Stimulated activated CD4-positive, alpha-beta T cell treated with anti-CD3 and anti-CD28 coated beads, Interleukin-15, amount 100 ng/mL, for 24 hours (primary cell): ENCODE measurements at places on chromosomes 2 and 18.

DNA sequence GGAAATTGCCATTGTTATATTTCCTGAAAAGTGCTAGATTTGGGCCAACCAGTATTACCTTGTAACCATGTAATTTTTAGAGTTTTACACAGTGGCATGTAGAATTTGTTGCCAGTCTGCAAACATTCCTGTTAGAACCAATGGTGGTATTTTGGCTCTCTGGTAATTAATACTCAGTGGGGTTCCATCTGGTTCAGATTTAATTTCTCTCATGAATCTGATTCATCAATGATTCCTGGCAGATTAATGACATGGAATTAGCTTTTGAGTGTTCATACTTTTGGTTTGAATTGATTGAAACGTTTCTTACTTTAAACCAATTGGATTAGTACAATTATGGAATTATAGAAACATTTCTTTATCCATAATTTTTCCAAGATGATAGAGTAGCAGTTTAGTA is 93.2 kb downstream of the MC4R start:
- DNase-seq: no peak

DNA sequence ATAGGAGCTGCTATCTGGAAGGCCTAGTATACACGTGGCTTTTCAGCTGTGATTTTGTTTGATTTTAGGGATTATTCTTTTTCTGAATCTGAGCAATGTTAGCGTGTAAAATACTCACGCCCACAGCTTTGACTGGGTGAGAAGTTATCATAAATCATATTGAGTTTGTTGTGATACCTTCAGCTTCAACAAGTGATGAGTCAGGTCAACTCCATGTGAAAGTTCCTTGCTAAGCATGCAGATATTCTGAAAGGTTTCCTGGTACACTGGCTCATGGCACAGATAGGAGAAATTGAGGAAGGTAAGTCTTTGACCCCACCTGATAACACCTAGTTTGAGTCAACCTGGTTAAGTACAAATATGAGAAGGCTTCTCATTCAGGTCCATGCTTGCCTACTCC is at the start of gene GKN1:
GKN1 (plus strand) TSS at position 386 of the 400 bp plus-strand sequence. CDS start 42 bp downstream, outside the sequence.
- no peak for DNase-seq

- no peak for DNase-seq
Observed at GRCh38 chr2:71721669-71722068, 268.3 kb downstream of the DYSF start.

- DNase-seq: no peak
Observed at GRCh38 chr2:98242003-98242402, 104.3 kb upstream of the CNGA3 start.

- no peak for DNase-seq
Observed at GRCh38 chr18:74175658-74176057, 27.3 kb downstream of the TIMM21 start.

GRCh38 chr2:65955259-65955658 is 479.7 kb upstream of the MEIS1 start:
- no peak for DNase-seq

DNA sequence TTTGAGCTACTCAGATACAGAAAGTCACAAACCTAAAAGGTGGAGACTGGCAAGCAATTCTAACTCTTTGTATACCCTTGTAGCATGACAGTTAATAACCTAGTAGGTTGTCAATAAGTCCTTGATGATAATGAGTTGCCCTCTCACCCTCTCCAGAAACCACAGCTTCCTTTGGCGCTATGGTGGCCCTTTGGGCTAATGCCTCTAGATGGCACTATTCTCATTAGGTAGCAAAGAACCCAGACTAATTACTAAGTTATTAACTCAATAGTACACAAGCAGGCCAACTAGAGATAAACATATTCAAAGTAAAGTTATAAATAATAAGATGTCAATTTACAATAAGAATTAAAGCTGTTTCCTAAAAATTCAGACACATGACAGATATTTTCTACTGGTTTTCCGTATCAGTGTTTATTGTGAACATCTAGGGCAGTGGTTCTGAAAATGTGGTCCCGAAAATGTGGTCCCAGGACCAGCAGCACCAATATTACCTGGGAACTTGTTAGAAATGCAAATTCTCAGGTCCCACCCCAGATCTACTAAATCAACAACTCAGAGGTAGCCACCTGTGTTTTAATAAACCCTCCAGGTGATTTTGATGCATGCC is 41.1 kb downstream of the LDAH start:
- DNase-seq: peak; percentile 15

- DNase-seq: no peak
Observed at GRCh38 chr2:43086451-43087221, 139.8 kb downstream of the ZFP36L2 start.

- DNase-seq: no peak
Observed at GRCh38 chr18:34321066-34321465, 96.4 kb upstream of the NOL4 start.

DNA sequence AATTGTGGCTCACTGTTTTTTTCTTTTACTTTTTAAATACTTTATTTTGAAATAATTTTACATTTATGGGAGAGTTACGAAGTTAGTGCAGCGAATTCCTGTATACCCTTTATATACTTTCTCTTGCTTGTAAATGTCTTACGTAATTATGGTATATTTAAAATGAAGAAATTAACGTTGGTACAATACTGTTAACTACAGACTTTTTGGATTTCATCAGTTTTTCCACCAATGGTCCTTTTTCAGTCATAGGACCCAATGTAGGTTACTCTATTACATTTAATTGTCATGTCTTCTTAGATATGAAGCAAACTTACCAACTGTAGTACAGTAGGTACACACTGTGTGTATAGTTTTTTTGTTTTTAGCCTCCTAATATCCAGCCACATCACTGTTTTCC is 76.3 kb downstream of the BOLA3 start:
- no peak for DNase-seq

GRCh38 chr18:74356959-74357358 is 41.3 kb downstream of the C18orf63 start:
- no peak for DNase-seq

DNA sequence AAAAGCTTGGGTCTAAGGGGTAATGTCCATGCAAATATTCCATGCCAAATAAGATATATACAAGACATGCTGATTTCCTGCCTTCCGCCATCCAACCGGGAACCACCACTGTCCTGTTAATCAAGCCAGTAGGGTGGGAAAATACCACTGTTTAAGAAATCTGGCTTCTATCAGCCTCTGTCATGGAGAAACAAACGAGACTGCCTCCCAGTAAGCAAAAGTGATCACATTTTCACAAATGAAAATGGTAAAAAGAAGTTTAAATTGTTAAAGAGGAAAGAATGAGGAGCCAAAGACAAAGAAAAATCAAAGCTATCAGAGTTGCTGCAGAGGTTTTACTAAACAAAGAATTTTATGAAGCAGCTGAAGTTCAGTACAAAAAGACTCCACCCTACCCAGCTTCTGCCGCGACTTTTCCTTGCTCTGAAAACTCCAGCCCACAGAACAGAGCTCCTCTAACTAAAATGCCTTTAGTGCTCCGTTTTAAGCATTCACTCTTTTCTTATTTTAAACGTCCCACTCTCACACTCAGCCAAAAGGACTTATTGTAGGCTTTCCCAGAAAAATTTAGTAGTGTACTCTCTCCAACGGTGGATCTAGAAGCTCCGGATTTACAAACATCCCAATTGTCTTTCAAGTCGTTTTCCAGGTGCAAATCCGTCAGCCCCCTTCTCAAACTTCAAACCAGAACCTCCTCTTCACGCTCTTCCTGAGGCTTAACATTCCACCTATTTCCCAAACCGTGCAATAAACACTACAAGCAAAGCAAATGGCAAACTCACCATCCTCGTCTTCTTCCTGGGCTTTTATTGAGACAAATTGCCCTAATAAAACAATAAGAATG is 613 bp downstream of the COL5A2 start:
- no peak for DNase-seq

DNA sequence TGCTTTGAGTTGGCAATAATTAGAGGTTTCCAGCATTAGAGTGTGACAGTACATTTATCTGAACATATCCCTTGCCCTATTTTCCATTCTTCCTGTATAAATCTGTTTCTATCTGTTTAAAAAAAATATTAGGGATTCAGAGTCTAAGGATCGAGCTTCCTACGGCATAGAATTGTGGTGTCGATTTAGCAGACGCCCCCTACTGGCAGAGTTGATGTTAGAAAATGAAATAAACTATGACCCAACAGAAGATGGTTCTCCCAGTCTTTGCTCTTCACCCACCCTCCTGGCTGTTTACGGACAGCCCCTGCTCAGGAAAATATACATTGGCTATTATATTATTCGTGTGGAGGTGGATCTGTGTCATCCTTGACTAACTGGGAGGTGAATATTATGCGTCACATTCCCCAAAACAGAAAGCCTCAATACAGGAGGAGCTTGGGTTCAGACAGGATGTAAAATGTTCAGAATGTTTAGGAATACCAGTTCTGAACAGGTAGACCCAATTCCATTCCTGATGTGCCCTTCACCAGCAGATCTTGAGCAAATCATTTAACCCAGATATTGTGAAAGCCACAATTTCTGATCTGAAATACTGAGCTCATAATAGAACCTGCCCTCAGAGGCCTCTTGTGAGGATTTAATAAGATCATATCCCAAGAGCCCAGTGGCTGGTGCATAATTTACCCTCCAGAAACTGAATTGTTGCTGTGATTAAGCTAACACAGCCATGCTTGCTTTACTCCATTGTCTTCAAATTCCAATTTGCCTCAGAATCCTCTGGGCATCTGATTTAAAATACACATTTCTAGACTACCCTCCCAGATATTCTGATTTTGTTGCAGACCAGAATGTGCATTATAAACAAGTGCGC is 10.8 kb upstream of the ERMN start:
- DNase-seq: peak; percentile 60

- DNase-seq: no peak
Observed at GRCh38 chr2:65027616-65028244, 28.5 kb upstream of the CEP68 start.

GRCh38 chr2:120828066-120828465 is 92.4 kb downstream of the GLI2 start:
- no peak for DNase-seq

DNA sequence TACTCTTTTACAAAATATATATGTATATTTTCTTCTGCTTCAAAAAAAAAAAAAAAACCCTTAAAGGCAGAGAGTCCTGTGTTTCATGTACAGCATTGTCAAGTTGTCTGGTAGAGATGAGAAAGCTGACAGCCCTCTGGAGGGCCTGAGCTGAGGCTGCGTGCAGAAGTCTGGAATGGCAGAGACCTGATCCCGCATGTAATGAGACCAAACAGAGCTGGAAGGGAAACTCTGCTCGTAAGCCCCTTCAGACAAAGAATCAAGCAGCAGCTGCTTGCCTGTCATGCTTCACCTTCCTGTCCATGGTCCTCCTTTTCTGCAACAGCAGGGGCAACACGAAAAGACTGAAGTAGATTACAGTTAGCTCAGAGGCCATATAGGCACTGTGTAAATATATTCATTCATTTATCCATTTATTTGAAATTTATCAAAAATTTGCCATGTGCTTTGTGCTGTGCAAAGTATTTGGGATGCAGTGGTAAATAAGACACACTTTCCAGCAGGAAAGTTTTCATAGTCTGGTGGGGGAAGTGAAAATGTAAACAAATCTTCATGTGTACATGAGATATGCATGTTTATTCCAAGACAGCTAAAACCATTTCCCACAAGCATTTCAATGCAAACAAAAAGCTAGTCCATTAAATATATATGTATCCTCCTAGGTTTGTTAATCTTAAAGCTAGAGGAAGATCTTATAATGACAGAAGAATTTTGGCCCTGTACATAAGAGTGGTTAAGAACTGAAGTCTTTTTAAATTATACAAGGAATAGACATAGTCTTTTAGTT is 912.7 kb downstream of the CPS1 start:
- no peak for DNase-seq

GRCh38 chr2:78023356-78023755 is 501.2 kb upstream of the LRRTM4 start:
- DNase-seq: no peak

GRCh38 chr2:33038230-33038629 is 91.5 kb downstream of the LTBP1 start:
- no peak for DNase-seq

GRCh38 chr2:142849820-142850219 is 27.6 kb upstream of the KYNU start:
- no peak for DNase-seq

- DNase-seq: peak; percentile 44
Observed at GRCh38 chr2:166375736-166376487, at the start of gene SCN9A. Gene SCN9A (minus strand): TSS chr2:166375944. CDS start chr2:166311756, 64,188 bp downstream.

GRCh38 chr2:160228141-160228917 is 28.3 kb upstream of the ITGB6 start:
- DNase-seq: no peak

DNA sequence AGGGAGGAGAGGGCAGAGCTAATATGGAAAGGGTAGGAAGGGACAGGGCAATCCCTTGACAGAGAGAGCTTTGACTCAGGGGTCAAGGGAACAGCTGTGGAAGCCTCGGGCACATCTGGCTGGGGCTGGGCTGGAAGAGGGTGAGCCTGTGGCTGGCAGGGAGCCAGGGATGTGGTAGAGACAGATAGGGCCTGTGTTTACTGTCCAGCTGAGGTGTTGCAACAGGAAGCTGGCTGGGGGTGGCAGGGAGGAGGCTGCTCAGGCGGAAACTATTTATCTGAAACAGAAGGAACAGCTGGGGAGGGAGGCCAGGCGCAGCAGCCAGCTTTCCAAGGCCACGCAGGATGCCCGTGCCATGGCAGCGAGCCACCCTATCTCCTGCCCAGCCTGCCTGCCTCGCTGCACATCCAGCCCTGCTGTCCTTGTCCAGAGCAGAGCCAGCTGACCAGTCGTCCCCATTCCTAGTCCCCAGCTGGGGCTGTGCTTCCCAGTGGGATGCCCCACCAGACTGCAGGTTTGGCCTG is 264.7 kb downstream of the CYP26B1 start:
- DNase-seq: no peak

DNA sequence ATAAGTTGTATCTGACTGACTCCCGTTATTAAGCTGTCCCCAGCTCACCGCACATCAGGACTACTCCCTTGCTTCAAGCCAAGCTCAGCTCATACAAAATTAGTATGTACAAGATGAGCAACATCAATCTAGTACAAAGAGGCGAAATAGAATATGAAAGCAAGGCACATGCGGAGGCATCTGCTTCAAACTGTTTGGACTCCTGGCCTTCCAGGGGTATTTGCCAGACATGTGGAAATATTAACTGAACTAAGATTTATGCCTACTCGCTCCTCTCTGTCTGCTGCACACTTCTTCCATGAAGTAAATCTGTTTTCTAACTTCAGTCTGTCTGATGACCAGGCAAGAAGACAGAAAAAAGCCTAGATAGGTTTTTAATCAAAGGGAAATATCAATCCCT is 499.8 kb downstream of the PID1 start:
- DNase-seq: no peak

DNA sequence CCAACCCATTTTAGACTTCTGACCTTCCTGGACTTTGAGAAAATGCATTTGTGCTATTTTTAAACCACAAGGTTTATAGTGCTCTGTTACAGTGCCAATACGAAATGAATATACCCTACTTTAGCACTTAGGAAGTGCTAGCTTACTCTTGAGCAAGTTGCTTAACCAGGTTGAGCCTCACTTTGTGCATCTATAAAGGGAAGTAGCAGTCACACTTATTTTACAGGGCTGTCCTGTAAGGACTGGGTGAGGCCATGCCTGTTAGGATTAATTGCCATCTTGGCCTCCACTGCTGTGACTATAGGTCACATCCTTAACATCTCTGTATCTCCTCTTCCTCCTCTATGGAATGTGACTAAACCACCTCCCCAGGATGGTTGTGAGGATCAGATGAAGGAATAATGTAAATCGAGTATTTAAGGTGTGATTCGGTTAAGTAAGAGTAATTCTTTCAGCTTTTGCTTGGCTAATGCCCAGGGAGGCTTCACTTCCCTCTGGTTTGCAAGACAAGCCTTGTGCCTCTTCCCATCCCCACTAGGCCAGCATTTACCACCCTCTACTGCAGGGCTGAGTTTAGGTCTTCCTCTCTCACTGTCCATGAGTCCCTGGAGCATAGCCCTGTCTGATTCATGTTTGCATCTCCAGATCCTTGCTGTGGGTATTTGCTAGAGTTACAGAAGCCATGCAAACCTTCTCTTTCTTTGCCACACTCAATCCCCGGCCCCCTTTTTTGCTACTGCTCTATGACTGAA is 341.2 kb downstream of the ZNF521 start:
- no peak for DNase-seq
